ENCODE measurements at places on chromosomes 6 and 20.

DNA sequence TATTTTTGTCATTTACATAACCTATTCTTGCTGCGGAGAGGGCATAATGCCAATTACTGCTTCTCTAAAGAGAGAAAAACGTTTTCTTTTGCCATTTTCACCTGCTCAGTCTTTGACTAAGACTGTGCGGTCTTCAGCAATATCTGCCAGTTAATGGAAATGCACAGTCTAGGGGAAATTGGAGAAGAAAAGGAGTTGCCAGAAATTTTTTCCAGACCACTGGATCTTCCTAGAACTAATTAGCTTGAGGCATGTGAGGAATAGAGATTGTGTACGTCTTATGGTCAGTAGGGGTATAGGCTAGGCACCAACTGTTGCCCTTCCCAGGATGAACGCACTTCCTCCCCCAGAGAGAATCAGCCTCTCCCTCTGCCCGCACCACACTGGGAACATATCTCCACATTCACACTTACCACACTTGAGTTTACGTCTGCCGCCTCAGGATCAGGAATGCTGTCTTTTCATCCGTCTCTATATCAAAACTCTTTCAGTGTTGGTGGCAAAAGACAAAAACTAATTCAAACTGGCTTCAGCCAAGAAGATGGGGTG, 67.9 kb upstream of the E2F3 start:
- no peak for DNase-seq

- peak; percentile 45 for DNase-seq
These were observed 518.6 kb downstream of the PKHD1 start for GRCh38 chr6:51568771-51569170.

DNA sequence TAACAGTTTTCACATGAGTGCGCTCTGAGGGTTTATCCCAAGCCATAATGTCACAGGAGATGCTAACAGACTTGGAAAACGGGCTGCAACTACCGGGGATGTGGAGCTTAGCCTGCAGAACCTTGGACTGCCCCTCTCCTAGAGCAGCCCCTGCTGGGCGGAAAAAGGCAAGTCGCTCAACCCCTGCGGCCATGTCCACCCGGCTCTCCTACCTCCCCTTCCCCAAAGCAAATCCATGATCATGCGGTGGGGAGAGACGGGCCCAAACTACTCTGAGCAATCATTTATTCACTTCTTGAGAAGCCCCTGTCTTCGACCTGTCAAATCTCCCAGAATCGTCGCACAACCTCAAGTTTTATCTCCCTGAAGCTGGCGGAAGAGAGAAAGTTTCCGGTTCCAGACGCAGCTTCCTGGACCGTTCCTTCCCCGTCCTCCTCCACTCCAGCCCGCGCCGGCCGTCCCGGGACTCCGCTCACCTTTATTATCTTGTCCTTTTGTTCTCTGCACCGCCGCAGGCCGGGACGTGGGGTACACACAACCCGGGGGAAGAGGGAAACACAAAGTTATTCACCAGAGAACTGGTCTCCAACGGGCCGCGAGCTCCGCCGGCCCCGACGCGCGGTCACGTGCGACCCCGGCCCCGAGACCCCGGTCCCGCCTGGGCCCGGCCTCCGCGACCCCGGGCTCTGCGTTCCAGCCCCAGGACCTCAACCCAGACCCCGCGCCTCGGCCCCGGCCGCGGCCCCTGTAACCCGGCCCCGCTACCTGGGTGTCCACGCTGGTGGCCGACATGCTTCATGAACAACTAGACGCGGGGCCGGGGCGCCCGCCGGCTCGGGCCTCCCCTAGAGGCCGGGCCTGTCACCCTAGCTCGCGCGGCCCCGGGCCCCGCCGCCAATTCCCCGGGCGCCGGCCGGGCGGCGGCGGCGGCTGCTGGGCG, 560 bp downstream of the YTHDF1 start:
- DNase-seq = peak; percentile 50

DNA sequence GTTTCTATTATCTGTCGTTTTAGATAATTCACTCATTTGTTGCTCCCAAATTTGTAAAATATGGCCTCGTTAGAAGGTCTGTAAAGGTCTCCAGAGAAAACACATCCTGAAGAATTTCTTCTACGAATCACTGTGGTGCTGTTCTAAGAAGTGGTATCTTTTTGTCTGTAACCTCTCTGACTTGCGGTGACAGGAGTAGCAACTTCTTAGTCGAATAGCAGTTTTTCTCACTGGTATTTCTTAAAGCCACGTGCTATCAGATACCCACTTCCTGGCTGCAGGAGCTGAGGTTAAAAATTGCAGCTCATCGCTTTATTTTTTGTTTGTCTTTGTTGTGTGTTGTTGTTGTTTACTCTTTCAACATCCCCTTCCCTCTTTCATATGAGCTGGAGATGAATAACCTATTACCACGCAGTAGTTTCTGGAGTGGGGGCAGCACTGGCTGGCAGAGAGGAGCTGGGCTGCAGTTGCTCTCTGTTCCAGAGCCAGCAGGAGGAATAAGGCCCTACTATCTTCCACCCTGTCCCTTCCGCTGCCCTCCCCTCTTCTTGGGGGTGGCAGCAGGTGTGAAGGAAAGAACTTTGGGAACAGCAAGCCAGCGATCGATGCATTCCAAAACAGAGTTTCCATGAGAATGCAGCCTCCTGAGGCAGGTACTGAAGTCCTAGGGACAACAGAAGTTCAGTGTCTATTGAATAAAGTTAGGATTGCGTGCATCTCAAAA, 64.7 kb downstream of the C6orf118 start:
- DNase-seq = no peak

GRCh38 chr20:57040466-57040865, 226.0 kb downstream of the BMP7 start:
- no peak for DNase-seq

GRCh38 chr20:51494241-51495110, 48.0 kb downstream of the NFATC2 start:
- no peak for DNase-seq

DNA sequence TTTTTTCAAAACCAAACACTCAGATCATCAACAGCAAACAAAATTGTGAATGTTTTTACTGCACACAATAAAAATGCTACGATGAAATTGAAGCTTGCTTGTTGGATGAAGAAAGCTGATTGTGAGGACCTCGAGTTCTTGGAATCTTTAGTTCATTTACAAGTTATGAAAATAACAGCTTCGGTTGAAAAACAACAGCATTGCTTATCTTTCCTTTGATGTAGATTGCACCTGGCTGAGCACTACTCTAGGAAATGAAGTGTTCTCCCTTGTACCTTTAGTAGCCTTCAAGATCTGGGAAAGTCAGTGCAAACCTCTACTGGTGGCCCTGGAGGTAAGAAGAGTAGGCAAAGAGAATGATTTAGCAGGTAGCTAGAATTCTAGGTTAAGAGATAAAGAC, 2.2 kb upstream of the HMGN3 start:
- DNase-seq = no peak

GRCh38 chr6:170522565-170523183, 30.4 kb downstream of the PSMB1 start:
- DNase-seq = peak; percentile 40

GRCh38 chr20:44596010-44596409, 13.6 kb downstream of the PKIG start:
- peak; percentile 68 for DNase-seq

DNA sequence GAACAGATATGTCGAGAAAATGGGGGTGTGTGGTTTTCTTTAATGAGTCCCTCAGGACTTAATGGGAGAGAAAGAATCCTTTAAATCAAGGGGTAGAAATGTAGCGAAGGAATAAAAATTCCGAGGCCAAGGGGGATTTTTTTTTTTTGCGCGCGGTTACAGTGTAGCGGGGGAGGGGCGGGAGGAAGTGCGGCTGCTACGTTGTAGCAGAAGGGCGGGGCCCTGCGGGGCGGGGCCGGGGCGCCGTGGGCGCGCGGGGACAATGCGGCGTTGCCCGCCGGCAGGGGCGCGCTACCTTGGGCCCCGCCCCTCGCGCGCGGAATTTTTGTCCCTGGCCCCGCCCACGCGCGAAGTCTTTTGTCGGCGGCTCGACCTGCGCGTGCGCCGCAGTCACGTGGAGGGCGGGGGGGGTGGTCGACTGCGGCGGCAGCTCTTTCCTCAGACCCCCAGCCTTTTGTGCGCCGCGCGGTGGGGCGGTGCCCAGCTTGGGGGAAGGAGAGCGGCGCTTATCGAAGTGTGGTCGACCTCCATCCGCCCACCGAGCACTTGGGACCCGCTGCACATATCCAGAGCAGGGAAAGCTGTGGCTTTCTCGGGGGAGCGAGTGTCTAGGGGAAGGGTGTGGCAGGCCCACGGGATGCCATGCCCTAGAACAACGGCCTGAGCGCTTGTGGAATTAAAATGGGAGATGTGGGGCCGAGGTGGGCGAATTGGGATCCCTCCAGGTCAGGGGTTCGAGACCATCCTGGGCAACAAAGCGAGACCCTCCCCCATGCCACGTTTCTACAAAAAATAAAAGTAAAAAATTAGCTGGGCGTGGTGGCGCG, 1.3 kb downstream of the TUBB start:
- peak; percentile 90 for DNase-seq

GRCh38 chr6:38997128-38997761, 51.3 kb upstream of the GLP1R start:
- DNase-seq = peak; percentile 19

GRCh38 chr6:128882991-128883611, at the start of gene LAMA2:
Gene LAMA2 (plus strand): TSS chr6:128883138. CDS start chr6:128883246, 108 bp downstream.
- DNase-seq = peak; percentile 19

DNA sequence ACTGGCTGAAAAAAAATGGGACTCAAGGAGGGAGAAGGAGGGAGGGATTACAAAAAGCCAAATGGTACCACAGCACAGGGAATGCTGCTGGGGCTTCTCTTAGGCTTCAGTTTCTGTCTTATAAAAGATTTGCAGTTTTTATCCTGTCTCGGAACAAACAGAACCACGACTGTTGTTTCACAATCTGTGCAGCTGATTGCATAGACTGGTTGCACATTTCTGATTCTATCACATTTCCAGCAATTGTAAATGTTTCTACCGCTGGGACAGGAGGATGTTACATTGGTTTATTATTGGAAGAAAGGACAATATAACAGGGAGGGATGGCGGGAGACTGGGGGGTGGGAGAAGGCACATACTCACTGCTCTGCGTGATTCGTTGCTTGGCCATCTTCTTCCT, 73.5 kb upstream of the ARID1B start:
- no peak for DNase-seq

Measured in epithelial cell of esophagus (primary cell).